ENCODE measurements at places on chromosomes 1 and 21. TPM values are rescaled to one million over a fixed set of nuclear protein-coding genes. Genes with fewer than 3 reads are reported as not detected.

PKLR gene
- total RNA-seq, result not detected

AGMAT gene
- 0.50 TPM for total RNA-seq

CFHR1 gene
- not detected for total RNA-seq

FAAH gene
- 1.2 TPM for total RNA-seq

OR2G6 gene
- total RNA-seq, result not detected

APCS gene
- not detected for total RNA-seq

C1orf141 gene
- total RNA-seq, result not detected

YARS1 gene
- 57.4 TPM for total RNA-seq

PEAR1 gene
- 11.0 TPM for total RNA-seq

ILDR2 gene
- not detected for total RNA-seq

KDF1 gene
- total RNA-seq, result not detected

ARHGAP30 gene
- not detected for total RNA-seq

PGLYRP3 gene
- total RNA-seq, result 0.16 TPM

FCRLB gene
- 0.97 TPM for total RNA-seq

DR1 gene
- 12.6 TPM for total RNA-seq

PLOD1 gene
- 182 TPM for total RNA-seq

PRR9 gene
- total RNA-seq, result not detected

MRPL37 gene
- total RNA-seq, result 36.6 TPM

KCNJ9 gene
- total RNA-seq, result not detected

TMEM269 gene
- not detected for total RNA-seq

NHLH1 gene
- total RNA-seq, result 0.06 TPM

HPCAL4 gene
- total RNA-seq, result not detected

PSMG1 gene
- 46.8 TPM for total RNA-seq

DPYD gene
- 20.2 TPM for total RNA-seq

Data from bladder microvascular endothelial cell (primary cell).